Adrenal gland (tissue), 19 donors: ENCODE measurements at places on chromosomes 2 and 18.
A peak's percentile ranks its signal among the peaks of the same experiment; 100 is the strongest.

DNA sequence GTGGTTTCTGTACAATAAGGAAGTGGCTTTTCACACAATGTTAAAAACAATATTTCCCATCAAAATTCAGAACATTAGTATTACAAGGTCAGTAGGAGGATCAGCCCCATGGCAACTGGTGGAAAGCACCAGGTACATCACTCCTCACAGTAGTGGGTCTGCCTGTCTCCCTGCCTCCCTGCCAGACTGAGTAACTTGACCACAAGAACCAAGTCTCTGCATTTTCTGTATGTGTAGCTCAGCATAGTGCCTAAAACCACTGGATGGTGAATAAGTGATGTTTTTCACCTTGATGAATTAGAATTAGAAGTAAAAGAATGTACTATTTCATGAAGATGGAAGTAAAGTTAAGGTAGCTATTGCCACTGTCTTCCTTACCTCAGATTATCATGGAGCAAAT is 4.1 kb upstream of the WDR7 start:
- no peak for DNase-seq

DNA sequence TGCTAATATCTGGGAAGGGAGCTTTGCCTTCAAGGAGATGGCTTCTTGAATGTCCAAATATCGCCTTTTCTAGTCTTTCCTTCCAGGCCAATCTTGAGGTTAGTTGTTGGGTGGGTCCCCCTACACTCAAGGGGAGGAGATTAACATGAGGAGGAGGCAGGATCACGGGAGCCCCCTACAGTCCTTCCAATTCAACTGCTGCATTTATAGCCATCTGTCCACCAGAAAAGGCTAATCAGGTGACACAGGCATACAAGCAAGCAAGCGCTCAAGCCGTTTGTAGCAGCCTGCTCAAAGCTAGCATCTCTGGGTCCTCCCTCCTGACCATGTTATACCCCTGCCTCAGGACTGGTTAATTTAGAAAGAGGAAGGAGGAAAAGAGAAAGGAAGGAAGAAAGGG is 87.6 kb downstream of the MRPS9 start:
- DNase-seq = no peak

- peak; percentile 78 for DNase-seq
Observed at GRCh38 chr2:17851731-17852585, 26.5 kb upstream of the KCNS3 start.

GRCh38 chr2:322326-322725 is 34.4 kb upstream of the ALKAL2 start:
- no peak for DNase-seq

DNA sequence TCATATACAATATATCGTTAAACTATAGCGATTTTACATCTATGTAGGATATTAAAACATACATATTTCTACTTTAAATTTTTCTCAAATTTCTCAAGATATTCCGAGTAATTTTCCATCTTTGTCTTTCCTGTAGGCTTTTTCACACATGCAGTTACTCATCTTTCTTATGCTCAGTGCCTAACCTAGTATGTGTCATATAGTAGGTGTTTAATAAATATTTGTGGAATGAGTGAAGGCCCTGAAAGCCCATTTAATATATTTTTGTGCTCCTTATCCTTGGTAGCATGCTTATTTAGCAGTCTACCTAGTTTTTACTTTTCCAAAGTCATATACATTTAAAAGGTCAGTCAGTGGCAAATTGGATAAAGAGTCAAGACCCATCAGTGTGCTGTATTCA is 67.3 kb downstream of the ITGB6 start:
- no peak for DNase-seq

GRCh38 chr2:128438586-128438985 is 119.9 kb upstream of the HS6ST1 start:
- no peak for DNase-seq

DNA sequence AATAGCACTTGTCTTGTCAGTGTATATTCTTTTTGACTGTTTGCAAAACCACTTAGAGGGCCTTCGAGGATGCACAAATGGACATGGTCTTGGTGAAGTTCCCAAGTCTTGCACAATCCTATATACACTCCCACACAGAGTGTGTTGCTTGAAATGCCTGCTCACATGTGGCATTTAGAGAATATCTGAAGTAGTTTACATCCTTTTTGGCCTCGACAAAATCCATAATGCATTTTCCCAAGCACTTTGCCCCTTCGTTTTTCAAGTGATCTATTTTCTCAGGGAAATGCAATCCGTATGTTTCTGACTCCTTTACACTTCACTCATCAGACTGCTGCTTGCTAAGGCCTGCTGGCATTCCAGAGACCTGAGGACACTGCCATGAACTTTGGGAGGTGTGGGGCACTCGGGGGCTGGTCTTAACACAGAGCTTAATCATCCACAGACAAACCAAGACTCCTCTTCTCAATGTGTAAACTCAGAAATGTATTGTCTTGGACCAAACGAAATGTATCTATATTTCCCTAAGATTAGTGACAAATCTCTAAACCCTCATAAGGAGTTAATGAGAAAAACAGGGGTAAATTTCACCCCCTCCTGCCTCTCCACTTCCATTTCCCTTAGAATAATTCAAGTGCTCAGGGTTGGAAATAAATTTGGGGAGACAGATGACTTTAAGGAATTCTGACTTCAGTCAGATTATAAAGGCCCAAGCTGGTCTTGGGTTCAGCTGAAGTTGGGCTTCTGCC is 219.3 kb upstream of the APCDD1 start:
- no peak for DNase-seq

DNA sequence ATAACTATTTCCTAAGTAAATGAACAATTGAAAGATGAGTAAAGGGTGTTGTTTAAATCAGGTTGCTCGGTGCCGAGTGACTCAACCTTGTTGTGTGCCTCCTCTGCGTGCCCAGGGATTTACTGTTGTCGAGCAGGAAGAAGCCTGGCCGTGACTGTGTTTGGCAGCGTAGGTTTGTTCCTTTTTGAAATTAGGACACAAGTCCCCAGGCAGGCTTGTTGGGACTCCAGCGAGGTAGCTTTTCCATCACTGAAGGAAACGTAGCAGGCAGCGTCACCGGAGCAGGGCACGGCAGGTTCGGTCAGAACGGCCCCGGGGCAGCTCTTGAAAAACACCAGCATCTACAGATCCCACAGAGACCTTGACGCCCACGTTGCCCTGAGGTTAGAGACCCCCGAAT is 48.6 kb downstream of the TMEM18 start:
- DNase-seq = peak; percentile 53

DNA sequence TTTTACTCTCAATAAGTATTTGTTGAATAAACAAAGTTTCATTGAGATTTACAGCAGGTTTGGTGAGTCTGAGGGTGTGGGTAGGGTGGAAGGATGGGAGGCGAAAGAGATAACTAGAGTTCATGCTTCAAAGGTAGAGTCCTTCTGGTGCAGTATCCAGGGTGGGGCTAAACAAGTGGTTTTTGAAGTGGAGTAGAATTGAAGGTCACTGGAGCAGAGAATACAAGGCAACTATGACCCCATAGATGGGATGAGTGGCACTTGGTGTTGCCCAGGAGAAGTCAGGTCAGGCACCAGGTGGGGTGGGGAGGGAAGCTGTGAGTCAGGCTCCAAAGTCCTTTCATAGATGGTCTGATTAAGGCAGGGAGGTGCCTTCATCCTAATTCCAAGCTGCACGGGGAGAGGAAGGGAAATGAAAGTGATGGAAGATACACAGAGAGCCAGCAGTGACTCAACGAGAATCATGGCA is 6.6 kb upstream of the CAB39 start:
- no peak for DNase-seq

GRCh38 chr2:219713110-219713509 is 85.7 kb downstream of the SLC4A3 start:
- no peak for DNase-seq

- DNase-seq = no peak
Observed at GRCh38 chr2:204686406-204686805, 141.1 kb downstream of the PARD3B start.

DNA sequence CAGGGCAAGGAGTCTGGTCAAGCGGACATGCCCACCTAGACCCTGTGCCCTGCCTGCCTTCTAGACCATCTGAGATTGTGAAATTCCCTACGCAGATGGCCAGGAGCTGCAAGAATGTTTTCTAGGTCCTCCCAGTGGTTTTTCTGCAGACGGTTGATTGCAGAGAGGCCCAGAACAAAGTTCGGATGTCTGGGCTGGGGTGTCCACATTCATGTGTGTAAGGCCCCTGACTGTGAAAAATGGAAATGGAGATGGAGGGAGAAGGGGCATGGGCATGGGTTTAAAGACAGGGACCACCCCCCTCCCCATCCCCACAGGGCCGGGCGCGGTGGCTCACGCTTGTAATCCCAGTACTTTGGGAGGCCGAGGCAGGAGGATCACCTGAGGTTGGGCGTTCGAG is 11.8 kb downstream of the ARHGAP25 start:
- DNase-seq = no peak

- no peak for DNase-seq
Observed at GRCh38 chr18:49381267-49381845, 79.1 kb downstream of the DYM start.

DNA sequence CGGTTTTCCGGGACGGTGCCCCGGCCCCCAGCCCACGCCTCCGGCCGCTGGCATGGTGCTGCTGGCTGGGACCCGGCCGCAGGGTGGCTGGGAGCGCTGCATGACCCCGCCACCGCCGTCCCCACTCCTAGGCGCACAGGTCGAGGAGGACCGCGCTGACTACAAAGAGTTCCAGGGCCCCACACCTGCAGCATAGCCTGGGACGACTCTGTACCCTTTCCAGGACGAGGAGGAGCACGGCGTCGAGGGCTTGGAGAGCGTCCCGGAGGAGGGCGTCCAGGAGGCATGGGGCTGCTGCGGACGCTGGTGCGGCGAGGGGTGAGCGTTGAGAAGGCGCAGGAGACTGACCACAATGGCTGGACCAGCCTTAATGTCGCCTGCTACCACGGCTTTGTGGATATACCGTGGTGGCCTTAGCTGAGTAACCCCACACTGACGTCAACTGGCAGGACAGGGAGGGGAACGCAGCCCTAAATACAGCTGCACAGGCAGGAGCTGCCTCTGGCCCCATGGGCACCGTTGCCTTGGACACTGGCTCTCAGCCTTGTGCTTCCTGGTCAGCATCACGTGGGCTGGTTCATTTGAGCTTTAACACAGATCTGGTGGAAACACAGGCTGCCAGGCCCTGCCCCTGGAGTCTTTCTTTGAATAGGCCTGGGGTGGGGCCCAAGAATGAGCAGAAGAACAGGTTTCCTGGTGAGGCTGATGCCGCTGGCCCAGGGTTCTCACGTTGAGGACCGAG is 40.9 kb upstream of the TRIM43B start:
- no peak for DNase-seq

DNA sequence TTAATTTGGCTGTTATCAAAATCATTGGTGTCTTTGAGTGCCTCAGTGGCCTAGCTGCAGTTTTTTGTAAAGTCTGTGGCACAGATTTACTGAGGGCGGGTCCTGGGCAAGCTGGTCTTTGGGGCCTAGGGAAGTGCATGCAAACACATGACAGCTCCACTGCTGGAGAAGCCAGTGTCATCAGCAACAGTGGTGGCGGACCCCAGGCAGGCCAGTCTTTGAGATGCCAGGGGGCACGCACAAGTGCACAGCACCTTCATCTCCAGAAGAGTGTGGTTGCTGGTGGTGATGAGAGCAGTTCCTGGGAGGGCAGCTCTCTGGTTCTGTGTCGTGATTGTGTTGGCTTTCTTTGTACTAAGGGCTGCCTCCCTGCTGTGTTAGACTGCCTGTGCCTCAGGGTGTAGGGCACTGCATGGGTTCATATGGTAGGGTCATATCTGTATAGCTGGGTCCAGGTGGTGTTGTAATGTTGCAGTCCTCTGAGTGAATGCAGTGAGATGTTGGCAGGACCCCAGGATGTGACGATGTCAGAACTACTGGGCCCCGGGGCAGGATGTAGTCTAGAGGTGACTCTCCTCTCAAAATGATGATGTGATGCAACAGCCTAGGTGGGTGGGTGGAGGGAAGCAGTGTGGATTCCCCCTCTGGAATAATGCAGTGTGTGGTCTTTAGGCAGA is 646.7 kb upstream of the CDH2 start:
- DNase-seq = no peak

- DNase-seq = peak; percentile 83
Observed at GRCh38 chr2:38959938-38960608, 70.4 kb downstream of the ARHGEF33 start.

- DNase-seq = no peak
Observed at GRCh38 chr2:37011130-37011529, 44.8 kb upstream of the STRN start.

- DNase-seq = no peak
Observed at GRCh38 chr2:222298311-222299150, at the start of gene PAX3. Gene PAX3, minus strand, starts transcription at chr2:222298998. Its CDS starts 383 bp downstream, at chr2:222298615.

- DNase-seq = peak; percentile 38
Observed at GRCh38 chr2:39437522-39438296, 624 bp upstream of the MAP4K3 start.

GRCh38 chr2:234995332-234996068 is 43.7 kb downstream of the SH3BP4 start:
- DNase-seq = no peak

DNA sequence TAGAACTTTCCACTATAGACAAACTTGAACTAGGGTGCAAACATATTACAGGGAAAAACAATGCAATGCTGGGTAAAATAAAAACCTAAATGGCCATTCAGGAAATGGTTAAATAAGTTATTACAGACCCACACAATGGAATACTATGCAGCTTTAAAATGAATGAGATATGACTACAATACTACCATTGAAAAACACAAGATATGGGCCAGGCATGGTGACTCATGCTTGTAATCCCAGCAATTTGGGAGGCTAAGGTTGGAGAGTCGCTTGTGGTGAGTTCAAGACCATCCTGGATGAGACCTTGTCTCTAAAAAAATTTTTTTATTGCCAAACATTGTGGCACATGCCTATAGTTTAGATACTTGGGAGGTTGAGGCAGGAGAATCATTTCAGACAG is 6.8 kb downstream of the PECR start:
- no peak for DNase-seq

DNA sequence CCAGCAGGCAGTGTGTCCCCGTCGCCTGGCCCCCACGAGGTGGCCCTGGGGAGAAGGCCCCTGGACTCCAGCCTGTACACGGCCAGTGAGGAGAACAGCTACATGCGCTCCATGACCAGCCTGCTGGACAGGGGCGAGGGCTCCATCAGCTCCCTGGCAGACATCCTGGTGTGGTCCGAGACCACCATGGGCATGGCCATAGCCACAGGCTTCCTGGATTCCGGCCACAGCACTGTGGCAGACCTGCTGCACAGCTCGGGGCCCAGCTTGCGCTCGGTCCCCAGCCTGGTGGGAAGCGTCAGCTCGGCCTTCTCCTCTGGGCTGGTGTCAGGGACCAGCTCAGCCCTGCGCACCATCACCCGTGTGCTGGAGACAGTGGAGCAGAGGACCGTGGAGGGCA is 1.0 kb downstream of the TEX44 start:
- DNase-seq = no peak

GRCh38 chr2:68726608-68727367 is 7.8 kb upstream of the ARHGAP25 start:
- DNase-seq = no peak

DNA sequence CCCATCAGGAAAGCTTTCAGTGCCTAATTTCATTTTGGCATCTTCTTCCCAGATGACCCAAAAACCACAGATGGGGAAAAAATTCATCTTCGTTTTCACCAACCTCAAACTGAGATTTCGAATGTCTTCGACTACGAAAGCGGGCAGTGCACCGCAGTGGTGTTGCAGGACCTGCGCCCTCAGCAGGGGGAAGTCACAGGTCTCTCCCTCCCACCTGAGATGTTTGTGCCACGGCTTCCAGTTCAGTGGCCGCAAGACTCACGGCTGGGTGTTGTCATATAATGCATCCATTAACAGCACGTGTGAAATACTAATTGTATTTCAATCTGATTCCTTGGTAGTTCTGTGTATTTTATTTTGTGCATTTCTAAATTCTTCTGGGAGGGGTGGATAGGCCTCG is 66.2 kb upstream of the SALL3 start:
- no peak for DNase-seq

- DNase-seq = no peak
Observed at GRCh38 chr2:168712053-168712452, 90.4 kb upstream of the NOSTRIN start.

- no peak for DNase-seq
Observed at GRCh38 chr18:64333584-64333983, 184.7 kb upstream of the LINC00305 start.
